ENCODE measurements at places on chromosomes 12 and 14.
A peak's percentile ranks its signal among the peaks of the same experiment; 100 is the strongest.

- DNase-seq, result no peak
These were observed 43.7 kb upstream of the KICS2 start for GRCh38 chr12:64265839-64266238.

- no peak for DNase-seq
These were observed 1.8 kb downstream of the AKAP5 start for GRCh38 chr14:64467101-64467500.

- DNase-seq, result no peak
These were observed 19.7 kb downstream of the AREL1 start for GRCh38 chr14:74693191-74693590.

- DNase-seq, result peak; percentile 78
These were observed 9.9 kb downstream of the PMEL start for GRCh38 chr12:55955800-55956508.

DNA sequence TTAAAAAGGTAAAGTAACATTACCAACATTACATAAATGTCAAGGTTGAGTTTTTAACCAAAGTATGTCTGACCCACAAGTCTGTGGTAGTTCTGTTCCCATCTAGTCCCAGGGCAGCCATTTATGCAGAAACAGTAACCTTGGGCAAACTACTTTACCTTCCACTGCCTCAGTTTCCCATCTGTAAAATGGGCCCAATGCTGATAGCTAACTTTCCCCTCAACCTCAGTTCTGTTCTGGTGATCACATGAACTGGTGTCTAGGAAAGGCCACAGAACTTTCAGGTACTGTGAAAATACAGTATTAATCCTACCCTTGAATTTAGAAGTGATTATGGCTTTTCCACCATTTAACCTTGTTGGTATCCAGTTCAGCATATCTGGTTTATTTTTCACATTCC is 113.6 kb downstream of the ZFP36L1 start:
- no peak for DNase-seq

DNA sequence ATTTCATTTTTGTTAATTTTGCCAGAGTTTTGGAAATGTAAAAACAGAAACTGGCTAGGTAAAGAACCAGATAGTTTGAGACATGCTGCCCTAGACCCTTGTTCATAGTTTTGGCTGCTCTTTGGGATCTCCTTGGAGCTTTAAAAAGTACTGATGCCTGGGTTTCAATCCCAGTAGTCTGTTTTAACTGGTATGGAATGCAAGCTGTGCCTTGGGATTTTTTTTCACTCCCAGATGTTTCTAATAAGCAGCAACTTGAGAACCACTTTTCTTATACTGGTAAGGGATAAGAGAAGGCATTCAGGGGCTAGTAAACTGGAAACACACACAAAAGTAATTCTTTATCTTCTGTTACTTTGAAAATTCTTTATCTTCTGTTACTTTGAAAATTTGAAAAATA is 18.8 kb downstream of the SLC35F4 start:
- DNase-seq, result no peak

- no peak for DNase-seq
These were observed 17.0 kb downstream of the TPCN1 start for GRCh38 chr12:113238309-113238708.

GRCh38 chr12:94775710-94776109 is 125.4 kb upstream of the TMCC3 start:
- no peak for DNase-seq

- no peak for DNase-seq
These were observed 798 bp upstream of the RASAL1 start for GRCh38 chr12:113136128-113136989.

- no peak for DNase-seq
These were observed 30.5 kb downstream of the JAG2 start for GRCh38 chr14:105138021-105138541.

DNA sequence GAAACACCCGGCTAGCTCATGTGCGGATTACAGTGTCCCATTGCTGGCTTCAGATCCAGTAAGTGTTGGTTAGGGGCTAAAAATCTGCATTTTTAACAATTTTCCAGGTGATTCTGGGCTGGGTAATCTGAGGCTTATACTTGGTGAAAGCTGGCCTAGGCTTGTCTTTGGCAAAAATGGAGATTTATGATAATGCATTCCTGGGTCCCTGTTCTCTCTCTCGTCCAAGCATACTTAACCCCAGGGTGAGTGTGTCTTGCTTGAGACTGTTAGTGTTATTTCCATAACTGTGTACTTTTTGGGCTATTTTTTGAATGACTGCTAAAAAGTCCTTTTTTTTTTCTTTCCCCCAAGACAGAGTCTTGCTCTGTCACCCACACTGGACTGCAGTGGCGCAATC is 43.2 kb downstream of the SNAPC1 start:
- DNase-seq, result no peak

- no peak for DNase-seq
These were observed 163.3 kb upstream of the NTF3 start for GRCh38 chr12:5268424-5269210.

- DNase-seq, result no peak
These were observed 88.9 kb upstream of the SOX5 start for GRCh38 chr12:24038211-24038997.

GRCh38 chr14:95518045-95518751 is 1.7 kb upstream of the SYNE3 start:
- DNase-seq, result no peak

DNA sequence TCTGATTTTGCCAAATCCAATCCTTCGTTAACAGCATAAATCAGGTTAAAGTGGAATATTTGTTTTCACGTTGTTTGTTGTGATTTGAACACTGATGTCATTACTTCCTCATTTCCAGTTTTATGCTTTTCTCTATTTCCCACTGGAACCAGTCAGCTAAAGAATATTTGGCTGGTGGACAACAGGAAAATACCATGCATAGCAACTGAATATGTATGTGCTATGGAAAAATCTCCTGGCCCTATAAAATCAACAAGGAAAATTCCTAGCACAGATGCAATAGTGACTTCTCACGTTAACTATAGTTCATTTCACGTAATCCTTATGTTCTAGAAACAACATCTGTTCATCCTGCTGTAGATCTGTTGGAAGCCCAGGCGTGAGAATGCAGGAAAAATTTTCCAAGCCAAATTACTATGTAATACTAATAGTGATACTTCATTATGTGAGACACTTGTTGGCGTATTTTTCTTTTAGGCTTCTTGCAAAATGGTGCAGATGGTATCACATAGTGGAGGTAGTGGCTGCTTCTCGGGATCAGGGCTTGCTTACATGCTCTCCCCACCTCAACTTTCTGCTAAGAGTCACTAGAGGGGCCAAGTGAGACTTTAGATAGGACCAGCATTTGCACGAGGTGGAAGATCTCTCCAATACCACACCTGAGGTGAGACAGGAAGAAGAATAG is 86.3 kb upstream of the USP44 start:
- DNase-seq, result no peak

DNA sequence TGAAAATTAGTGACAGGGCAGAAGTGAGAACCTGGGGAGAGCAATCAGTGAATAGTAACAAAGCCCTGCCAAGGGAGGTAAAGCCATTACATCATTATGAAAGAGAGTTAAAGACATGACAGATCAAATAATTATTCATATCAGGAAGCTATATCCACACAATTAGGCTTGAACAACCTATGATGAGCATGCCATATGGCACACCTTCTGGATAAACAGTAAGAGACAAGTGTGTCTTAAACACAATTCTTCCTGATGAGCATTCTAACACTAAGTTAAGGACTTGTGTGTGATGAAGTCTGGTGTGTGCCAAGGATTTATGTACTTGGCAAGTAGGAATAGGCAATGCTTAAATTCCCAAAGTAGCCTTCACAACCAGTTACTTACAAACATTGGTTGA is 76.1 kb downstream of the GALNT4 start:
- DNase-seq, result no peak

- peak; percentile 87 for DNase-seq
These were observed 27.8 kb downstream of the ANKRD9 start for GRCh38 chr14:102481791-102482238.

GRCh38 chr12:26571560-26571959 is 261.4 kb downstream of the ITPR2 start:
- DNase-seq, result no peak

DNA sequence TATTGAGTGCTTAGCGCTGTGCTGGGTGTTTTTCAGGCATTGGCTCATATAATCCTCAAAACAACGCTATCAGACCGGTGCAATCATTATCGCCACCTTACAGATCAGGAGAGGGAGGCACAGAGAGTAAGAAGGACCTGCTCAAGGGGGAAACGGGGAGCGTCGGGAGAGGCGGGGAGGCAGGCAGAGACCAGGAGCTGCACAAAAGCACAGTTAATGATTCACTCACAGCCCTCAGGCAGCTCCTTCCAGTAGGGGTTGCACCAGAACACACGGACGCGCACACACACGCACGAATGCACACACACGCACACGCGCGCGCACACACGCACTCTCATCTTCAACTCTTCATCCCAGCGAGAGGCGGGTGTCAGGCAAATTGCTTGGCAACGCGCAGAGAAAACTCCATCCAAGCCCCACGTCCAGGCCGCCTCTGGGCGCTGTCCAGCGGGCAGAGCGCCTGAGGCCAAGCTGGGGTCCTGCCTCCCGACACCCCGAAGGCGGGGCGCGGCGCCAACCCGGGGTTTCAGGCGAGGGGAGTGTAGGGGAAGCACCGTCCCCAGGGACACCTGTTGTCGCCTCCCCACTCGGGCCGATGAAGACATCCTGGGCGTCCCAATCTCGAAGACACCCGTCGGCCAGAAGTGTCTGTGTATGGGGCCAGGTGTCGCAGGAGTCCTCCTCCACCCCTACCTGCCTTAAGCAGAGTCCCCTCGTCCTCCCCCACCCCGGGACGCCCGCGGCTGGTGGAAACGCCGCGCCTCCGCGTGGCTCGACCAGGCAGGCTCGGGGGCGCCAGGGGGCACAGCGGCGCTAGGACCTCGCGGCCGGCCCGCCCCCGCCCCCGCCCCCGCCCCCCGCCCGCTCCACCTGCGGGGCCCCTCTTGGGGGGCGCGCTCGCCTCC is 35.5 kb upstream of the STON2 start:
- DNase-seq, result no peak

GRCh38 chr12:56137853-56138571 is 9.9 kb downstream of the ESYT1 start:
- no peak for DNase-seq

DNA sequence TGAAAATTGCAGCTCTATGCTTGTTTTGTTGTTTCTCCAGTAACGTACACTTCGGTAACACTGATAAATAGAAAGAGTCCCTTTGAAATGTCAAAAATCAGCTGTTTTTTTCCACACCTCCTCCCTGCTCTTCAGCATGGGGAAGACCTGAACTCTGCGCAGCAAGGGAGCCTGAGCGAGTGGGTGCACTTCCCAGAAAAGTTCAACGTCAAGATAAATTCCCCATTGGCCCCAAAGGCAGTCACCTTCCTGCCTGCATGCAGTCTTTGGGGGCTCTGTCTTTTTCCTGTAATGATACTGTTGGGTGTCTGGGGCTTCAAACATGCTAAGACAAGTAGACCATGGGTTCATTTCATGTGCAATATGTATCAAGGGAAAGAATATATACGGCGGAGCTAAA is 8.8 kb upstream of the FOXG1 start:
- no peak for DNase-seq

DNA sequence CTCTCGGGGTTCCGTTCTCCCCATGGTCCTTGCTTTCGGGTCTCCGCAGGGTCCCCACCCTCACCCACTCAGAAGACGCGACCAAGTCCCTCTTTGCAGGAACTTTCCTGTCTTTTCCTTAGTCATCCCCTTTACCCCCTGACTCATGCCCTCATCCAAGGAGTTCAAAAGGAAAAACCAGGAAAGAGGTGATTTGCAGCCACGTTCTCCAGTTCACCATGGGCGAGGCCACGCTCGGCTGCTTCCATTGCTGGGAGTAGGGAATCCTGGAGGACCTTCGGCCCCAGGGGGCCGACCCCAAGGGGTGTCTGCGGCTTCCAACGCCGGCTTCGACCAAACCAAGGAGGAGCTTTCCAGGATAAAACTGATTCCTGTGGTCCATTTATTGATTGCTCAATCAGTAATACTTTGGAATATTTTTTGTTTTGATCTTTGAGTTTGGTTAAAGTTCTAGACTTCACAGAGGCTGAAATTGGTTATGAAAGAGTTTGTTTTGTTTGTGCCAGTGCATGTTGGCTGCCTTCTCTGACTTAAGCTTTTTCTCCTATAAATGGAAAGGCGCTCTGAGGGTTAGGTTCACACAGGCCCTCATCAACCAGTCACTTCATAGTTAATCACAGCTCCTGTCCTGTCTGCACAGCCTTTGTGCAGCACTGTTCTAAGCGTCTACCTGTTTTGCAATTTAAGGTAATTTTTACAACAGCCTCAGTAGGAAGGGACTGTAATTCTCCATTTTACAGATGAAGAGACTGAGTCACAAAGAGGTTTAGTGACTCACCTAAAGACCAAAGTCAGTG is 827 bp downstream of the ALDH2 start:
- no peak for DNase-seq

GRCh38 chr14:64711039-64711438 is 6.8 kb downstream of the PLEKHG3 start:
- DNase-seq, result no peak

DNA sequence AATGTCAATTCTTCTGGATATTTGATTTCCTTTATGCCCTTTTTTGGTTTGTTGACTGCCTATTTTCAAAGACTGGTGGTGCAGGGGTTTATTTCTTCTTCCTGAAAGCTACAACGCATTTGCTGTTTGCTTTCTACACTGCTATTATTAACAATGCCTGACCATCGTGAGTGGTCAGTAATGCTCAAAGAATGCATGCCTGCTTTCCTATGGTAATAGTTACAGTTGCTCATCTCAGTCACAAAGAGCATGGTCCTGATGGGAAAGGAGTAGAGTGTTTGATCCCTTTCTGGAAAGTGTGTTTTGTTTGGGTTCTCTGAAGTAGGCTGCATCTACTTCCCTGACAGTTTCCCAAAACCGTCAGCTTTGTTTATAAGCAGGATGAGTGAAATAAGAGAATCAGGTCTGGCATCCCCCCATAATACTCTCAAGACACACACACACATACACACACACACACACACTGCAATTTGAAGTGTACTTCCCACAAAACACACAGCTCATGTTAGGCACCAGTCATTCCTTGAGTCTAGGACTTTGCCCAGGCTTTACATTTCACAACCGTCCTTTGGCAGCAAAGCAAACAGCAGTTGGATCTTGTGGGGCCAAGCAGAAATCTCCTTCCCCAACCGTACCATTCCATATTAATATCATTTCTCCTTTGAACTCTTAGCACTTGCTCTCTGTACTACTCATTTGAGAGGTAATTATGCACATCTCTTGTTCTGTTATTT is 56.6 kb downstream of the SUDS3 start:
- DNase-seq, result no peak

DNA sequence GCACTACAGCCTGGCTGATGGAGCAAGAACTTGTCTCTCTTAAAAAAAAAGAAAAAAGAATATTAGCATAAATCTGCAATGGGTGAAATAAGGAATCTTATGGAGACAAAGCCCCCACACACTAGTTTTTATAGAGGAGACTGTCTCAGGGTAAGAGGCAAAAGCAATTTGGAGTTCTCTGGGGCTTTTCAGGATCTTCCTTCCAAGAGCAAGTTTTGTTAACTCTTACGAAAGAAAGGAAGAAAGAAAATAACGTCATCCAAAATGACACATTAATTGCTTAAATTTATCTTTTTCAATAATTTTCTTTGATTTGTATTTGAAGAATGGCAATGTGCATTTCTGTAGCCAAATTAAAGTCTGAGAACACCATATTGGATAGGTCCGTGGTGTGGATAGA is 3.8 kb downstream of the PDE6H start:
- no peak for DNase-seq

- DNase-seq, result no peak
These were observed 241.3 kb upstream of the TMEM132C start for GRCh38 chr12:128025589-128026245.

GRCh38 chr12:5588176-5588575 is 156.3 kb downstream of the NTF3 start:
- no peak for DNase-seq
